ENCODE measurements at places on chromosomes 7 and 10. TPM values are rescaled to one million over a fixed set of nuclear protein-coding genes. Genes with fewer than 3 reads are reported as not detected.

Gene PTF1A
- total RNA-seq, result 0.11 TPM

Gene ITGA8
- total RNA-seq, result not detected

Gene SSC4D
- 27.9 TPM for total RNA-seq

Gene AGR2
- total RNA-seq, result 1.6 TPM

Gene LRRC4
- 9.9 TPM for total RNA-seq

DNA sequence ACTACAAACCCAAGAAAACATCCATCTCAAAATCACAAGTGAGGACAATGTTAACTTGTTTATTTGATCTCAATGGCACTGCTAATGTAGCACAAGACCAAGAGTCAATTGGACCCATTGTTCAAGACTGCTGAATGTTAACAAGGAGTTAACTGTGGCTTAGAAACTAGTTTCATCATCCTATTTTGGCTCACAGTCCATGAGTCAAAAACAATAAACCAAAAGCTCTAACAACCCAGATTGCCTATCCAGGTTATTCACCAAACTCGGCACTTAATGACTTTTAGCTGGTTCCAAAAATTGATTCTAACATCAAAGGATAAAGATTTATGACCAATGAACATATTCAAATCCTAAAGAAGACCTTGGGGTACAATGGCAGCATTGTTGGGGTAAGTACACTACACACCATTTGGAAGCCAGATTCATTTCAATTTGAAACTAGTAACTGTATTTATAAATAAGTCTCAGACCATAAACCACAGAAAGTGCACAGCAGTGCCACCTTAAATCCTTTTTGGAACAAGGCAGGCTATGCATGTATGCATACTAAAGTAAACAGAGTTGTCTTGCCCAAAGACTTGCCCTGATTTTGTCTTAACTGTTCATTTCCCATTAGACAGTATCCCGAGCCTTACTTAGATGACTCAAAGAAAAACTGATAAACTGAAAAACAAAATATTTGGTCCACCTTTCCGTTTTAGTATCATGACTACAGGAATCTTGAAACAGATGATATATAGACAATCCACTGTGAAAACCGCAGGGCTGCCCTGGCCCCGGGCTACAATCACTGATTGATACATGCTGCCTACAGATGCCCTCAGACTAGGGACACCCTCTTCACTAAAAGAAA is 84.5 kb downstream of the SRPK2 start:
- no peak for DNase-seq

GRCh38 chr7:117435475-117436043 is 8.3 kb upstream of the ASZ1 start:
- no peak for DNase-seq

DNA sequence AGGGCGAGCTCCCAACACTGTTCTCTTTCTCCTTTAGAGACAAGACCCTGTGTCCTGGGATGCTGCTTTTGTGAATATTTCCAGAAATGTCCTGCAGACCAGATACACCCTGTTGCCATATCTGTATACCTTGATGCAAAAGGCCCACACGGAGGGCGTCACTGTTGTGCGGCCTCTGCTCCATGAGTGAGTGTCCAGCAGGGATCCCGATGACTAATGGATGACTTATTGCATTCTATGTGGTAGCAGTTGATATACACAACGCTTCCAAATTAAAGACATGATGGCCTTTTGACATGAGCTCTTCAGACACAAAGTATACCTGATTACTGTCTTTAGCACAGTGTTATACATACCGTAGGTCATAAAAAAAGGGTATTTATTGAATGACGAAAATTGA is 45.0 kb upstream of the MGAM2 start:
- no peak for DNase-seq

DNA sequence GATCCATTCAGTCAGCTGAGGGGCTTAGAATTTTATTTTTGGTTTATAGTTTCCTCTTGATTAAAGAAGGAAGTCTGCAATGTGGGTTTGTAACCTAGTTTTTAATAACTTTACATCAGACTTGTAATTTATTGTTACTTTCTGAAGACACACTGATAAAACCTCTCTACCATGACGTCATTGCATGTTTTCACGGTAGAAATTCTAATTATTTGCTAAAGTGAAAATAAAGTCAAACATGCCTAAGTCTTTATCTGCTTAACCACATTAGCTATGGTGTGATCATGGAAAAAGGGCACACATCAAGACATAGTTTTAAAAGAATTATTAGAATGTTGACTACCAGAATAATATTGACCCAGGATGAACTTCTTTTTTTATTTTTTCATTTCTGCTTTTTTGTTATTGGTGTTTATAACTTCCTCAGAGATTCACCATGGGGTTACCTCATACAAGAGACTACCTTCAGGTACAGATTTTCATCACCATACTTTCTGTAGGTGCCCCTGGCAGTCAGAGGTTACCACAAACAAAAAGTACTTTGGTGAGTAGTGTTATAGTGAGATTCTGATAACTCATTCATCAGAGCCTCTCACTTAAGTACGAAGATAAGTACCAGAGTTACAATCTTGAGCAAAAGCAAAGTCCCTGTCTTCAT is 7.0 kb upstream of the PANK1 start:
- no peak for DNase-seq

DNA sequence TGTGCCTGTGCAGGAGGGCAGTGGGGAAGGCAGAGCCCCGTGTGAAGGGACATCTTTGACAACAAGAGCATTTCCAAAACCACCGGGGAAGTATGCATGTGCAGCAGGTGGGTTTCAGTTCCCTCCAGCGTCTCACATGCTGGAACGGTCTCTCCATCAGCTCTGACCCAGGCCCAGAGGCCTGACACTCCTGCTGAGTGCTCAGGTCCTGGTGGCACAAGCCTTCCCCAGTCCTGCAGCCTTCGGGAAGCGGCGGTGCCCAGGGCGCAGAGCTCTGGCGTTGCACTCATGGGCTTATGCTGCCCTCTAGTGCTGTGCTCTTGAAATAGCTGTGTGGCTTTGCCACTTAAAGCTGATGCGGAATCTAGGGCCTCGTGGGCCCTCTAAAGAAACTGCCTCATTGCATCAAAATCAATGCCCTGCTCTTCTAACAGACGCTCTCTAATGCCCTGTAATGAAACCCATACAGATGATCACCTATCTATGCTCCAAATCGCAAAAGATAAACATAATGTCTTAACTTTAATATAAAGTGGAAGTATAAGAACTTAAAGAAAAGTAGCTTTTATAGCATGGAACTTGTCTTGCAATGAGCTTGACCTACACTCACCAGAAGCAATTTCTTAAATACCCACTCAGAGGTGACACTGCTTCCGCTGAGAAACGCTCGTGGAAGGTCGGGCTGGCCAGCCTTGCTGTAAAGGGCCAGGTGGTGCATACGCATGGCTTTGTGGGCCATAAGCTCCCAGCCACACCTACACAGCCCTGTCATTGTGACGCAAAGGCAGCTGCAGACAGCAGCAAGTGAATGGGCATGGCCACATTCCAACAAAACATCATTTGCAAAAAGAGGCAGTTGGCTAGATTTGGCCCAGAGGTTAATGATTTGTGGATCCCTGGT is 38.6 kb downstream of the CLRN3 start:
- DNase-seq, result peak; percentile 70

DNA sequence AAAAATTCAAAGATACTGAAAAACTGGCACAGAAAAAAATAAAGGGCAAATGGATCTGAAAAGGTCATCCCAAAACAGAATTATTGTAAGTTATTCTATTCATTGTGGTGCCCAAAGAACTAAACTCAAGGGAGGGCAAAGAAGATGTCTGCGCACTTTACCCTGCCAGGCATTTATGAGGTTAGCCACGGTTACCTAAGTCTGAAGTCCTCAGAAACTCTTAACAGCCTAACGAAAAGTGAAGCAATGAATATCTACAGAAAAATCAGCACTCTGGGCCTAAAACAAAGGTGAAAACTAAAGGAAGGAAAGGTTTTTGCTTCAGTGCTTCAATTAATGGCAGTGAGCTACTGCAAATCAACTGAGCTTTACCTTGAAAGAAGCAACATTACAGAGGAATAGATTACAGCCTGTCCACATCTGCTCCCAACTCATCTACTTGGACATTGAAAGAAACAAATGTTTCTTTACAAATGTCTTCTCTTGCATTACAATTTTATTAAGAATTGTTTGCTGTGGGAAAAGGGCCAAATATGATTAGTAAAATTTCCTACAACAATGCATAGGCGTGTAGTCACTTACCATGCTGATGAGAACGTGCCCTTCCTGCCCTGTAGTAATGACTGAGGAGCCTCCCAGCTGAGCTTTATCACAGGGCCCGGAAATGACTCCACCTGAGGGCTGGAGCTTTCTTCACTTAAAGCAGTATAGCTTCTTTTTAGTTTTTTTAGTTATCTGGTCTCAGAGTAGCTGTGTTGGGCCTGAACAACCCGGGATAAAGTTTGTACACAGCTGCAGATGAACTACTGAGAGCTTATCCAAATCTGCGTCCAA is at the start of gene TUBAL3:
TSS of gene TUBAL3 (minus strand) at position 621 of the 834 bp plus-strand sequence. CDS start at position 585, 36 bp downstream.
- no peak for DNase-seq

DNA sequence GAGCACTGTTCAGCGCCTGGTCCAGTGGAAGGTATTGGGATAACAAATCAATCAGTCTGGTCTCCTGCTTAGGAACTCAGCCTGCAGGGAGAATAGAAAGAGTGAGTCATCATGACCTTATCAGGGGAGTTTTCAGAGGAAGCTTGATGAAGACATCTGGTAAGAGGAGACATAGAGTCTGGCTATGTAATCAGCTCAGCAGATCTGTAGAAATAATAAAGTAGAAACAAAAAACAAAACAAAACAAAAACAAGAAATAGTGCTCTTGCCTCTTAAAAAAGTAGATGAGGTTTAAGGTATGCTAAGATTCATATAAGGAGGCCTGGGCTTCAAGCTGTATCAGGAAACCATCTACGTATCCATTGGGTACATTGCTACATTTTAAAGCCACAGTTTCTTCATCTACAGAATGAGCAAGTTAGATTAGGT is 14.4 kb downstream of the TAS2R41 start:
- DNase-seq, result no peak

GRCh38 chr7:41185851-41186250 is 517.0 kb downstream of the INHBA start:
- no peak for DNase-seq

Data from WTC11 (cell line).